Spleen (tissue), 13 donors: ENCODE measurements at places on chromosomes 3 and 15. TPM values are rescaled to one million over a fixed set of nuclear protein-coding genes. Genes with fewer than 3 reads are reported as not detected.

Gene POPDC2
- total RNA-seq = 9.8 TPM

Gene MESP2
- total RNA-seq = not detected

Gene EDEM1
- 75.1 TPM for total RNA-seq

Gene ZCWPW2
- not detected for total RNA-seq

Gene IL20RB
- total RNA-seq = 1.9 TPM

Gene SPCS1
- 154 TPM for total RNA-seq

Gene KIF15
- 4.0 TPM for total RNA-seq

DNA sequence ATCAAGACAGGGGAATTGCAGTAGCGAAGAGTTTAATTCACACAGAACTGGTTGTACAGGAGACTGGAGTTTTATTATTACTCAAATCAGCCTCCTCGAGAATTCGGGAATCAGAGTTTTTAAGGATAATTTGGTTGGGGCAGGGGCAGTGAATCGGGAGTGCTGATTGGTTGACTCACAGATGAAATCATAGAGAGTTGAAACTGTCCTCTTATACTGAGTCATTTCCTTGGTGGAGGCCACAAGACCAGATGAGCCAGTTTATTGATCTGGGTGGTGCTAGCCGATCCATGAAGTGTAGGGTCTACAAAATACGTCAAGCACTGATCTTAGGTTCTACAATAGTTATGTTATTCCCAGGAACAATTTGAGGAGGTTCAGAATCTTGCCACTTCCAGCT lies 5.3 kb upstream of the ZNF770 start:
- H3K4me1 ChIP-seq = peaks cover 10% of the 10 kb centered on the region
- H3K27ac ChIP-seq = no peak overlapping the region
- no peak overlapping the region for H3K4me3 ChIP-seq

DNA sequence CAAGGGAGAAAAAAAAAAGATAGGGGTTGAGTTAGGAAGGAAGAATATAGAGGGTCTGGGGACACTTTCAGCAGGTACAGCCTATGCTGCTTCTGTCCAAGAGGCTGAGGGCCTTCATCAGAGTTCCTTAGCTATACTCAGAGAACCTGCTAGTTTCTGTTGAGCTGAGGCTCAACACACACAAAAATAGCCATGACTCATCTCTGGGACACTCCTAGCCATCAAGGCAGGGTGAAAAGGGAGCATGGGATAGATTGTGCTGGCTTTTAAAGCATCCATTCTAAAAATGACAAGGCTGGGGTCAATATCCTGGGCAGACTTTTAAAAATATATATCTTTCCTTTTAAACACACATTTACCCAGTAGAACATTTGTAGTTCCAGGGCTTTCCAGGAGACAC lies 2.8 kb upstream of the RTP2 start:
- no peak overlapping the region for H3K4me3 ChIP-seq
- H3K27ac ChIP-seq = no peak overlapping the region
- H3K4me1 ChIP-seq = no peaks in the 10 kb centered on the region
- DNase-seq = no peak
- H3K27me3 ChIP-seq = no peaks in the 10 kb centered on the region

- no peaks in the 10 kb centered on the region for H3K4me1 ChIP-seq
- no peak overlapping the region for H3K27ac ChIP-seq
- no peak overlapping the region for H3K4me3 ChIP-seq
- H3K36me3 ChIP-seq = no peaks in the 10 kb centered on the region
- H3K27me3 ChIP-seq = no peaks in the 10 kb centered on the region
- DNase-seq = no peak
Measured at GRCh38 chr3:103440539-103441203, 1005.9 kb downstream of the ZPLD1 start.

DNA sequence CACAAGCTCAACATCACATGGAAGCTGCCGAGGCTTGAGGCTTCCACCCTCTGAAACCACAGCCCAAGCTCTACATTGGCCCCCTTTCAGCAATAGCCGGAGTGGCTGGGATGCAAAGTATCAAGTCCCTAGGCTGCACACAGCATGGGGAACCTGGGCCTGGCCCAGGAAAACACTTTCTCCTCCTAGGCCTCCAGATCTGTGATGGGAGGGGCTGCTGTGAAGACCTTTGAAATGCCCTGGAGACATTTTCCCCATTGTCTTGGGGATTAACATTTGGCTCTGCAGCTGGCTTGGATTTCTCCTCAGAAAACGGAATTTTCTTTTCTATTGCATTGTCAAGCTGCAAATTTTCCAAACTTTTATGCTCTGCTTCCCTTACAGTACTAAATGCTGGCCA lies 18.2 kb downstream of the HRG start:
- H3K4me1 ChIP-seq = no peaks in the 10 kb centered on the region
- no peak overlapping the region for H3K4me3 ChIP-seq
- H3K27ac ChIP-seq = no peak overlapping the region
- no peaks in the 10 kb centered on the region for H3K27me3 ChIP-seq
- no peaks in the 10 kb centered on the region for H3K36me3 ChIP-seq
- no peak for DNase-seq

DNA sequence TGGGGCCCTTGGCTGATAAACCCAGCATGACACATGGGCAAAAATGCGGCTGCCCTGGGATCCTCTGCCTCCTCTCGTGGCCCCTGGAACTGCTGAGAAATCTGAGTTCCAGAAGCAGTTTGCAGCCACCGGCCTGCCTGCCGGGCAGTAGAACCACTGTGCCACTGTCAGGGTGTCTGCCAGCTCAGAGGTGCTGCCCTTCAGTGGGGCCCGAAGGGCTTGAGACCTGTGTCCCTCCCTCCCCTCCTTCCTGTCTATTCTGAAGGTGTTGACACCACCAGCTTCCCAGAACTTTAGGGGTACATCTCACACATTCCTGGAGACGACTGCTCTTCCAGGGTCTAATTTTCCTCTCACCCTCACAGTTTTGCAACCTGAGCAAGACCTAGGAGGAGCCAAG lies 88.2 kb upstream of the POMGNT2 start:
- no peaks in the 10 kb centered on the region for H3K27me3 ChIP-seq
- no peaks in the 10 kb centered on the region for H3K36me3 ChIP-seq
- H3K4me3 ChIP-seq = no peak overlapping the region
- peak overlapping the region; percentile 80 for H3K27ac ChIP-seq
- H3K4me1 ChIP-seq = no peaks in the 10 kb centered on the region
- no peak for DNase-seq

- no peak overlapping the region for H3K4me3 ChIP-seq
- H3K27ac ChIP-seq = no peak overlapping the region
- no peaks in the 10 kb centered on the region for H3K4me1 ChIP-seq
- no peaks in the 10 kb centered on the region for H3K27me3 ChIP-seq
Measured at GRCh38 chr15:27764339-27764738, 334.8 kb downstream of the OCA2 start.
